ENCODE measurements at places on chromosomes 13 and 19.

- no peak for DNase-seq
Measured at GRCh38 chr19:37872383-37872782, 34.0 kb downstream of the WDR87 start.

- DNase-seq: no peak
Measured at GRCh38 chr13:36062249-36062648, 68.9 kb downstream of the DCLK1 start.

DNA sequence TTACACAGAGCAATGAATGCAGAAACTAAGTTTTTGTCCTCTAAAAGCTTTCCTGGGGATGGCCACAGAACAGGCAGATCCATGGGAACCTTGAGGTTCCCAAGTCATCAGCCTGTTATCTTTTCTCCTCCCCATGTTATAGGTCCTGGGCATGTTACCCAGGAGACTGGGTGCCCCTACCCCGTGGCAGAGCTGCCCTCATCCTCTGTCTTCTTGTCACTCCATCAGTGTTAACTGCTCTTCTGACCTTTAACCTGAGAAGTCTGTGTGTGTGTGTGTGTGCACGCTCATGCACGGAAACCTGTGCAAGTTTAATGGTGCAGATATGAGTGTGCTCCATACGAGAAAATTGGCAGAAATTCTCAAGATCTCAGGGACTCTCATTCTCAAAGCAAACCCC, 43.9 kb upstream of the ZNF724 start:
- no peak for DNase-seq

GRCh38 chr19:48740164-48740972, at the start of gene RASIP1:
Gene RASIP1 (minus strand): TSS chr19:48740610. CDS start chr19:48740282, 328 bp downstream.
- DNase-seq: no peak

- no peak for DNase-seq
Measured at GRCh38 chr13:100443278-100443997, 145.2 kb downstream of the GGACT start.

DNA sequence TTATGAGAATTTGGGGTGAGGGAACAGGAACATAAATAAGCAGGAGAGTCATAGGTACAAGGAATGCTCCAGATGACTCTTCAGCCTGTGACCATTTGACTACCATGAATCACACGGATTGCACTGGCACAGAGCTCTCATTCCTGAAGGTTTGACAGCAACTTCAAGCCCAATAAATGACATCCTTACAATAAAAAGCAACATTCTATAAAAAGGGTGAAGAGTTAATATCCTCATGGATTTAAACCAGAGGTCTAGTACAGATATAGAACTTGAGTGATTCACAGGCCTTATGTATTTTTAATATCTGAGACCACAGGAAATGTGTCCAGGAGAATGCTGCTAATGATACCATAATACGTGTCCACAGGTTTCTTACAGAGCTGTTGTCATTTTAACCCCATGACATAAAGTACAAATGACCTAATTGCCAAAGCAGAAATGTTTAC, 158.1 kb downstream of the IRS2 start:
- DNase-seq: no peak

DNA sequence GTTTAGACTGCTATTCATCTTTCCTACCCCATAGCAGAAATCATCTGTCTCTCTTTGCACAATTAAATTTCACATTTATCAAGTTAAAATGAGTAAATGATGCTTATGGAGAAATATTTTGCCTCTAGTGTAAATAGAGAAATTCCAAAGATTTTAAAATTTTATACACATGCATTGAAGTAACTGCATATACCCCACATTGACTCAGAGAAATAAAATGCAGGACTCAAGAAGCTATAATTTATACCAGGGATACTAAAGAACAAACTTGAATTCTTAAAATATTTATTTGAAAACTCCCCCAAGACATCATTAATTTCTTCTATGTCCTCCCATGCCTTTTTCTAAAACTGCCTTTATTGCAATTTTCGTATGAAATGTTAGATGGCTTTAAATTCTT, 165.8 kb downstream of the DIAPH3 start:
- no peak for DNase-seq

- peak; percentile 95 for DNase-seq
Measured at GRCh38 chr19:48539503-48540096, 12.4 kb upstream of the SULT2B1 start.

GRCh38 chr13:21530656-21531055, 71.6 kb upstream of the ZDHHC20 start:
- no peak for DNase-seq

DNA sequence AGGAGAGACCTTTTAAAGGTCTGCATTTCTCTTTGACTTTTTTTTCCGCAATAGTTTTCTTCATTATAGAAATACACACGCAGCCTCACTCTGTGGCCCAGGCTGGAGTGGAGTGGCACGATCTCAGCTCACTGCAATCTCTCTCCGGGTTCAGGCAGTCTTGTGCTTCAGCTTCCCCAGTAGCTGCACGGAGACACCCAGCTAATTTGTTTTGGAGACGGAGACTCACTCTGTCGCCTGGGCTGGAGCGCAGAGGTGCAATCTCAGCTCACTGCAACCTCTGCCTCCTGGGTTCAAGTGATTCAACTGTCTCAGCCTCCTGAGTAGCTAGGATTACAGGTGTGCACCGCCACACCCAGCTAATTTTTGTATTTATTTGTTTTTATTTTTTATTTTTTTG, 11.7 kb upstream of the MKNK2 start:
- no peak for DNase-seq

GRCh38 chr19:47675271-47675670, 38.0 kb upstream of the EHD2 start:
- DNase-seq: no peak

GRCh38 chr13:34307607-34308006, 489.7 kb downstream of the RFC3 start:
- DNase-seq: no peak

DNA sequence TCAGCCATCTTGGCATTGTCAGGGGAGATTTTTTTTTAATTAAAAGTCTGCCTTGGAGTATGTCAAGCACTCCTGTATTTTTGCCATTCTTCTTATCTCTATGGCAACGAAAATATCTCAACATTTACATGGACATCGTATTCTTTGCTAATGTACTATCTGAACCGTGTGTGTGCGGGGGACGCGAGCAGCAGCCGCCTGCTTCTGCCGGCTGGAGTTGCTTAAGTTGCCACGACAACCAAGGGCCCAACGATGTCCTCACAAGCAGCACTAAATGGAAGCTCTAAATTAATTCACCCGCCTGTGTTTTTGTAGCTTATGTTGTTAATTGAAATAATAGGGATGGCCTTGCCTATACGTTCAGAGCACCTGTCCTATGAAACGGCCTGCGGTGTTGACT, 309.5 kb downstream of the TEX29 start:
- peak; percentile 59 for DNase-seq

DNA sequence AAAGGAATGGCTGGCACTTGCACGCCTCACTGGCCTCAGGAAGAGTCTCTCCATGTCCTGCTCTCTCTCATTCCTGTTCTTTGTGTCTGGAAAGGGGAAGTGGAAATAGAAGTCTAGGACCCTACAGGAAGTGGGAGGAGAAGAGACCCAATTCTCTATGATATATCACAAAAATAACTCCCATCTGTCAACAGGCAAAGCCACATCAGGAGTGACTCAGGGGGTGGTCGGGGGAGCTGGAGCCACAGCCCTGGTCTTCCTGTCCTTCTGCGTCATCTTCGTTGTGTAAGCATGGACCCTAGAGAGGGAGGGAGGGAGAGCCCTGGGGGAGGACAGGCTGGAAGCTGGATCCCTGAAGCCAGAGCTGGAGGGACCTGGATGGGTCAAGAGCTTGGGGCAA, 3.0 kb downstream of the SIGLEC9 start:
- no peak for DNase-seq

DNA sequence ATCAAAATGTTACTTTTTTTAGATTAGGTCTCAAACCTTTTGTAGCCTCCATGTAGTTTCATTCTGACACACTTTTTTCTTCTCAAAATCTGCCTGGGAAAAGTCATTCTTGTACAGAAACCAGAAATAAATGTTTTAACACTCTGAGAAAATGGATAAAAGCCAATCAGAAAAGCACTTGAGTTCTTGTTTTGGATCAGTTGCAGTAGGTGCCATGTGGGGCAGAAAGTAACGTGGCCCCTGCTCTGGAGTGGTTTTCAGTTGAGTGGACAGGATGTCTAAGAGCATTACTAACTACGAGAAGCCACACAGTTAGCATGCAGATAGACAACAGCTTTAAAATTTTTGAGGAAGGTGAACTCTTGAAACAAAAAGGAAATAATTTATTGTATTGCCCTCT, 19.1 kb downstream of the GPR183 start:
- no peak for DNase-seq

DNA sequence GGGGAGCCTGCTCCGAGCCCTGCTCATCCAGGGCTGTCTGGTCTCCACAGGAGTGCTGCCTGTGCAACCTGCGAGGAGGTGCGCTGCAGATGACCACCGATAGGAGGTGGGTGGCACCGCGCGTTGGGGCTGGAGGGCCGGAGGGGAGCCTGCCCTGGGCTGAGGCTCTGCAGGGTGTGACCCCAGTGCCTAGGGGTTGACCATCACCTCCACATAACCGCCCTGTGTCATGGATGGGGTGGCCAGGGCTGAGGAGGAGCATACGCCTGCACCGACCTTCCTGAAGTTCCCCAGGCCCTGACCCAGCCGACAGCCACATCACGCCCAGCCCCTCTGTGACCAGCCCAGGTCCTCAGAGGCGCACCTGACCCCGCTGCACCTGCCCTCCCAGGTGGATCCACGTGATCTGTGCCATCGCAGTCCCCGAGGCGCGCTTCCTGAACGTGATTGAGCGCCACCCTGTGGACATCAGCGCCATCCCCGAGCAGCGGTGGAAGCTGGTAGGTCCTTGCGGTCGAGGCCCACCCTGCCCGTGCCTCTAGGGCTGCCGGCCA, 168.7 kb downstream of the KDM4B start:
- no peak for DNase-seq

- peak; percentile 83 for DNase-seq
Measured at GRCh38 chr13:75357576-75358289, 124.2 kb downstream of the TBC1D4 start.

- peak; percentile 76 for DNase-seq
Measured at GRCh38 chr19:18097217-18097992, at the start of gene MAST3. Gene MAST3 (plus strand): TSS chr19:18097778. CDS start chr19:18097793, 15 bp downstream.

GRCh38 chr19:54451997-54452396, 3.0 kb downstream of the LENG8 start:
- no peak for DNase-seq

DNA sequence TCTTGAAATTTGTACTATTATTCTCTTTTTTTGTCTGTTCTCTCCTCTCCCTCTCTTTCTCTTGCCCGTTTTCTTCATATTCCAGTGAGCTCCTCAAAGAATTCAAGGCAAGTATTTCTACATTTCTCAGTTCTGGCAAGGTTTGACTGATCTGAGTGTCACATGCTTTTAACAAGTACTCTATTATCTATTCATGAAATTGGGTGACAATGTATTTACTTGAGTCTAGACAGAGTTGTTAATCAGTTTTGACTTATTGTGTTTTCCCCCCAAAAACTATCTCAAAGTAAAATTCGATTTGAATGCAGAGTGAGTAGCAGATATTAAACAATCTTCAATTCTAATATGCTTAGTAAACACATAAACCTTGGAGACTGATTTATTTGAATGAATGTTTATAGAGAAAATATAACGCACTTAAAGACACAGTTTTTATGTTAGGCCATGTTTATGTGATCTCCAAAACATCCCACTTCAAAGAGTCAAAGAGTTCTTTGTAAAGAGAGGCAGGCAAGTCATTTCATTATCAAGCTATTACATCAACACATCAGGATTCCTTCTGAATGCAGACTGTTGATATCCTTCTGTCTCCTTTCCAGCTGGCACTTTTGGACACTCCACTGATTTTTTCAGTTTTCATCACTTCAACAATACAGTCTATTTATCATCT, 166.6 kb downstream of the SLITRK6 start:
- DNase-seq: no peak

DNA sequence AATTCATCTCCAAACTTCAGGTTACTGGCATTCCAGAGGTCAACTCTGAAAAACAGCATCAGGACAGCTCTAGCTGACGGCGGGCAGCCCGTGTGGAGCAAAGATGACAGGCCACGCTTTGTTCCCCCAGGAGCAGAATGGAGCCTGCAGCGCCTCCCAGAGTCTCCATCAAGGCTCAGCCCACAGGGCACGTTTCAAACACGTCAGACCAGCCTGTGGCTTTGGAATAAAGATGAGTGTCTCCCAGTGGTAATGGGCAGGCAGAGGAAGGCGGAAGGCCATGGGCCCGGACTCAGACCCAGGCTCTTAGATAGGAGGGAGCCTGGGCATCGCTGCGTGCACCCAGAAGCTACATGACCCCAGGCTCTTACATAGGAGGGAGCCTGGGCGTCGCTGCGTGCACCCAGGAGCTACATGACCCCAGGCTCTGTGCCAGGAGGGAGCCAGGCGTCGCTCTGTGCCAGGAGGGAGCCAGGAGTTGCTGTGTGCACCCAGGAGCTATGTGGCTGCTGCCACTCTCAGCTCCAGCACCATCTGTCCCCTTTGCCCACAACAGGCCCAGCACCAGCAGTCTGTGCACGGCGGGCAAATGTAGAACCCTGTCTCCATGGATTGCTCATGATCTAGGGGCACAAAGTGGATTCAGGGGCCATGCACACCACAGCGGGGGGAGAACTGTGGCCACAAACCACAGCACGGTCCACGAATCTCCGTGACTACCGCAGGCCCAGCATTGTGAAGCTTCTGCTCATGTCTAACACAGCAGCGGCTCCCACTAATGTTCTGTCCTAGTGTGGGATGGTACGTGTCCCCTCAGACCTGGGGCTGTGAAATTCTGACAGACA, 47.8 kb upstream of the C13orf46 start:
- DNase-seq: no peak

DNA sequence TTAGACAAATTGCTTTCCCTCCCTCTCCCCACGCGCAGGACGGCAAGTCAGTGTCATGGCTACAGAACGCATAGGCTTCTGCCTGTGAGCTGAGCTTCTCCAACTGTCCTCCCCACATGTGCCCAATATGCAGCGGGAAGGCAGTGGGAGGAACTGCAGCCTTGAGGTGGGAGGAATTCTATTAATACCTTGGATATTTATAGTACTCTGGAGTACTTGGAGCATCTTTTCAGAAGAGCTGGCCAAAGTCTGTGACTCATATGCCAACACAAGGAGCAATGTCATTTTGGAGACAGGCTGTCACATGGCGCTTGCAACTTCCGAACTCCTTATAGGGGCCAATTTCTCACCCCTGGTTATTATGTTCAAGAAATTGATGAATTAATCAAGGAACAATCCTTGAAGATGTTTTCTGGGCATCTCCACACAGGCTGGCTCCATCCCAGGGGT, 245.0 kb upstream of the SERP2 start:
- DNase-seq: no peak

GRCh38 chr19:18496980-18497256, 25.0 kb downstream of the ELL start:
- DNase-seq: no peak

- DNase-seq: no peak
Measured at GRCh38 chr19:10279737-10280442, 6.9 kb upstream of the ICAM4 start.

DNA sequence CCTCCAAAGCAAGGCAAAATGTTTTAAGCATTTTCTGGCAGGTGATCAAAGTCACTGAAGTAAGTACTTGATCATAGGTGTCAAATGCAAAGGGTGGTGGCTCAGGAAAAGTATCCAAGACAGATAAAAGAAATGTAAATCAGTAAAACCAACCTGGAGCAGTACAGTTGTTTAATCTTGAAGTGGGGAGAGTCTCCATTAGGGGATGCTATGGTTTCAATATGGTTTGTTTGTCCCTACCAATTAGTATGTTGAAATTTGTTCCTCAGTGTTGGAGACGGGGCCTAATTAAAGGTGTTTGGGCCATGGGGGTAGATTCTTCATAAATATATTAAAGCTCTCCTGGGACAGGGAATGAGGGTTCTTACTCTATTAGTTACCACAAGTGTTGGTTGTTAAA, 1781.7 kb upstream of the PRR20A start:
- no peak for DNase-seq

GRCh38 chr19:41420101-41420880, 6.9 kb downstream of the B3GNT8 start:
- no peak for DNase-seq
